ENCODE measurements at places on chromosomes 7 and 10.

- no peak for DNase-seq
These were observed 36.6 kb upstream of the SAMD8 start for GRCh38 chr10:75074711-75075445.

GRCh38 chr7:4785371-4785770, 9.9 kb downstream of the AP5Z1 start:
- no peak for DNase-seq

GRCh38 chr10:3750006-3750816, 34.8 kb downstream of the KLF6 start:
- no peak for DNase-seq

DNA sequence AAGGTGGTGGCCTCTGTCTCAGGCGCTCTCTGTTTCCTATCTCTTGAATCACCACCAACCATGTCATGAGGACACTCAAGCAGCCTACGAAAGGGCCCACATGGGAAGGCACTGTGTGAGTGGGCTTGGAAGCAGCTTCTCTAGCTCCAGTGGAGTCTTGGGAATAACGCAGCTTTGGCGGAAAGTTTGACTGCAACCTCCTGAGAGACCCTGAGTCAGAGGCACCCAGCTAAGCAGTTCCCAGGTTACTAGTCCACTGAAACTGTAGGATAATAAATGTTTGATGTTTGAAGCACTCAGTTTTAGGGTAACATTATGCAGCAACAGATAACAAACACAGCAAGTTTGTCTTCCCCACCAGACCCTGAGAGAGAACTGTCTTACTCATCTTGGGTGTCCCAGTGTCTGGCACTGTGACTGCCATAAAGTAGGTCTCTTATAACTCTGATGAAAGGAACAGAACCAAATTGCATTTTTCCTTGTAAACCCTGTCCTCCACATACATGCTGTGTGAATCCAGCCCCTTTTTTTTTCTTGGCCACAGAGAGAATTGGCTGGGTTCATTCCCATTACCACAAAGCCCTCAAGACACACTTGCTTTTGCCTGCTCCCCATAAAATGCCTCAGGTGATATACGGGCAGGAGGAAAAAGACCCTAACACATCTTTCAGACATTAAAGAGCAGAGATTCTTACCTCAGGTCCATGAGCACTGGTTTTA, 185.5 kb downstream of the ZNF365 start:
- no peak for DNase-seq

DNA sequence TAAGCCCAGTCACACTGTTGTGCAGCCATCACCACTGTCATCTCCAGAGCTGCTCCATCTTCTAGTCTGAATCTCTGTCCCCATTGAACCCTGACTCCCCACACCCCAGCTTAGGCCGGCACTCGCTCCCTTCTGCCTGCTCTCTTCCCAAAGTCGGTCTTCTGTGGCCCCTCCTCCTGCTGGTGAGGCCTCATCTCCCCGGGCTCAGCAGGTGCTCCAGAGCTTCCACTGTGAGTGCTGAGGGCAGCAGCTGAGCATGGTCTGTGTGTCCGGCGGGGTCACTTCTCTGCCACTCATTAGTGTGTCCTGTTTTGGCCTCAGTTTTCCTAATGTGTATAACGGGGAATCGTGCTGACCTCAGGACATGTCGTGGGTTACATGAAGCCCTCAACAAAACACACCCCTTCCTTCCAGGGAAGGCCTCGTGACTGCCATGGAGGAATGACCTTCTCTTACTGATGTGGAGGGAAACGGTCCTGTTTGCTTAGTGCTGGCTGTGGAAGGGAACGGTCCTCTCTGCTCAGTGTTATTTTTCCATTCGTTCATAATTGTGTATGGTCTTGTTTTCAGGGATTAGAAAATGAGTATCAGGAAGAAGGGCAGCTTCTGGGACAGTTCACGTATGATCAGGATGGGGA, 4.3 kb upstream of the GET4 start:
- DNase-seq, result no peak

DNA sequence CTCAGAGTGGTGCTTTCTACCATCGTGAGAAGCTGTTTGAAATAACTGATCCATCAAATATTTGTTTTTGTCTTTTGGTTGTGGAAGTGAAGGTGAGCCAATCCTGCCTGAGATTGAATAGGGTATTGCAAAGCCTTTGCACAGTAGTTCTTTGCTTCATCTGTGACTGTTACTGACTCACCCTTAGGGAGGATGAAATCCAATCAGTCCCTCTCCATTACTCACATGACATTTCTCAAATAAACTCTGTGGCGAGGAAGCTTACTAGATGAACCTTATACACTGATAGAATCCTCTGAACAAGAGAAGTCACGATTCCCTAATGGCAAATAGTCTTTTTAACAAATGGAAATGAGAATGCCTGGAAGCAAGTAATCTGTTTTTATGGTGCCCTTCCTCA, 31.9 kb downstream of the HEPACAM2 start:
- no peak for DNase-seq

- no peak for DNase-seq
These were observed 263.3 kb upstream of the KLF6 start for GRCh38 chr10:4048236-4048864.

- no peak for DNase-seq
These were observed 511.2 kb upstream of the KLF6 start for GRCh38 chr10:4296161-4296560.

GRCh38 chr10:119871881-119872609, 598 bp downstream of the MCMBP start:
- DNase-seq, result no peak

DNA sequence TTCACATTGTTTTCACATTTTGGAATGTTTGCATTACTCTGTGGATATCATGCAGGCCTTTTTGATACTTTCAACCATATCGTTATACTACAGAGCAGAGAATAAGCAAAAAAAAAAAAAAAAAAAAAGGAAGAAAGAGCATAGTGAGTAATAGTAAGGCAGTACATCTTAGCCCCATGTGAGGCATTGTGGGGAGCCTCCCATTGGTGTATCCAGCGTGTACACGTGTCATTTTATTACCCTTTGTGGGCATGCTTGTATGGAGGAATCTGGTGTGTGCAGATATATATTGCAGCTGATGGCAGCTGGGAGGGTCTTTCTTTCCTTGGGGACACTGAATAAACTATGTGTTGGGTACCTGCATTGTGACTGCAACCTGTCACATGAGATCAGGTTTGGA, 19.6 kb downstream of the R3HCC1L start:
- DNase-seq, result no peak

DNA sequence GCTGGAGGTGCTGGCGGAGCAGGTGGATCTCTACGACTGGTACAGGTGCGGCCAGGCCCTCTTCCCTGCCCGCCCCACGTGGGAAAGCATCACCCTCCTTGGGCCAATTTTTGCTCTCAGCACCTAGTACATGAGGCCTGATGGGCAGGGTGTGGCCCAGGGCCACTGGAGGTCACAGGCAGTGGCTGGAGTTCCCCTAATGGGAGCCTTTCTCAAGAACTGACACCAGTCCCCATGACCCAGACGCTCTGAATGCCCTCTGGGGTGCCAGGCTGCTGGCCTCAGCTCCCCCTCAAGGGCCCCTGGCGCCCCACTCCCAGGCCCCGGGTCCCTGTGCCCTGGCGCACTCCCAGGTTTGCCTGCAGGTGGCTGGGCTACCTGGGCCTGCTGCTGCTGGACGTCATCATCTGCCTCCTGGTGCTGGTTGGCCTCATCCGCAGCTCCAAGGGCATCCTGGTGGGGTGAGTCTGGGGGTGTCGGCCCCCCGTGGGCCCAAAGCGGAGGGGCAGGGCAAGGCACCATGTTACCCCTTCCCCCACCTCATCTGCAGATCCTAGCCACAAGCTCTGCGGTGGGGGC, 15.9 kb downstream of the TTYH3 start:
- DNase-seq, result no peak

GRCh38 chr10:29585488-29585976, 49.2 kb downstream of the SVIL start:
- no peak for DNase-seq

GRCh38 chr10:48770561-48771089, 86.0 kb downstream of the WDFY4 start:
- no peak for DNase-seq

GRCh38 chr10:98474628-98475027, 27.9 kb upstream of the HPS1 start:
- no peak for DNase-seq

- DNase-seq, result peak; percentile 76
These were observed 473 bp downstream of the CYP51A1 start for GRCh38 chr7:92133737-92134270.

DNA sequence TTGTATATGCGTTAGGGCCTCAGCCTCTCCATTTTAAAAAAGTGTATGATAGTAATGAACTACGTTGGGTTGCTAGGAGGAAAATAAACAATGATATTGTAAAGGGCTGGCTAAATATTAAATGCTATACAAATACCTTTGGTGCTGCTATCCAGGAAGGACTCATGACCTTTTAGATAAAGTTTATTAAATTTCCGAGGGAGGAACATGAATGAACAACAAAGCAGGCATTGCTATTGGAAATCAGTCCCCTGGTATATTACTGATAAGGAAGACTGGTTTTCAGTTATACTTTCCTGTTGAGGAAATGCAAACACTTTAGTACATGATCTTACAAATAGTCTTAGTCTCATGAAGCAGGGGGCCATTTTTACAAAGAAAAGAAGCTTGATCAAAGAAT, 17.2 kb upstream of the AGR2 start:
- DNase-seq, result no peak

DNA sequence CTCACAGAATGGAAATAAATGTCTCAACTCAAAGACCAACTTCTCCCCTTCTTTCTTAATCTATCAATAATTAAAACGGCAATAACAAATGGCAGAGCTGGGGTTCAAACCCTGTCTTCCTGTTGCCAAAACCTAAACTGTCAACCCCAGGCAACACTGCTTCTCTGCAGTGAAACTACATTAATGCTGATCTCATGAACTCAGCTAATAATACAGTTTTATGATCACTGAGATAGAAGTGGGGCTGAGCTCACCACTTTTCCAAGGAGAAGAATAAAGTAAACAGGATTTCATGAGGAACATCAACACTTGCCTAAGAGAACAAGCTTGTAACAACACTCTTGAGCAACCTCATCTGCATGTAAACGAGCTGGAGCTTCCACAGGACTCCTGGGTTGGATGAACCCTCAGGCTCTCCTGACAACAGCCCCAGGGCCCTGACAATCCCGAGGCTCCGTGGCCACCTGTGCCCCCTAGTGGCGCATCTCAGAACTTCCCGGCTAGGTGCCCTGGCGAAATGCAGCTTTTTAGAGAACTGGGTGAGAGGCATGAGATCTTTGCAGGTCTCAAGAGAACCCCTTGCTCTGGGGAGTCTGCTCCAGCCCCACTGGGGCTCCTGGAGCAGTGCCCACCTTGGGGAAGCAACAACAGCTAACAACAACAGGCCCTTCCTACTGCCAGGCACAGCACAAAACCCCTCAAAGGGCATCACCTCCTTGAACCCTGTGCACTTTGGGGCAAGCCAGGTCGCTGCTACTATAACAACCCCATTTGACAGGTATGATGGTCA, 169.3 kb downstream of the SH3PXD2A start:
- peak; percentile 76 for DNase-seq

DNA sequence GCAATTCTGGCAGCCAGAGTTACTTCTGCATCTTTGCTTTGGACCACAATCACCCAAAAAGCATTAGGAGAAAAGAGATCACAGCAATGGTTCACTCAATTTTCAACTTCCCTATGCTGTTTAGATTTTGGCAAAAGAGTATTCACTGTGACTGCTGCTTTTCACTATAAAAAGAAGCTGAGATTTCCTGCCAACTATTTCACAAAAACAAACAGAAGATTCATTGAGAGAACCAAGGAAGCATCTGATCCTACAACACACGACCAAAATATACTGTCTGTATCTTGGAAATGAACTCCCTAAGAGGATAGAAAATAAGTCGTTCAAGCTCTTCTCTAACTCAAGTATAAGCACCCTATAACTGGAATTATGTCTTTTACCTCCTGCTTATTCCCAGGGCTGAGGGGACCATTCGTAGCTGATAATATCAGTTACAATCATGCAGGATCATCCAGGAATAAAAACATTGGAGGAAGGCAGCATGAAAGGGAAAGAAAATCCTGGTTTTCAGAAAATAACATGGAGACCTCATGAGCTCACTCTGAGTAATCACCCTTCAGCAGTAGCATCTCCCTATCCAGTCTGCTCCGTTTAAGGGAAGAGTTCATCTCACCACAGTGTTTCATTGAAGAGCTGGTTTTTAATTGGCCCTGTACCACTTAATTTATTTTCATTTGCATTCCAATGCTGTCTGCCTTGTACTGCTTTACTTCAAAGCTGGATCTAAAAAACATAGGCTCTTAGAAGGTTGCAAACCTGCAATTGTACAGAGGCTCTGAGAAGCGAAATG, 256.2 kb downstream of the PAXIP1 start:
- DNase-seq, result no peak

- DNase-seq, result no peak
These were observed 51.7 kb downstream of the VOPP1 start for GRCh38 chr7:55520426-55521140.

- DNase-seq, result no peak
These were observed 229.9 kb upstream of the MKLN1 start for GRCh38 chr7:131097662-131098376.

GRCh38 chr10:99123851-99124250, 111.8 kb downstream of the HPSE2 start:
- no peak for DNase-seq

GRCh38 chr7:28725911-28726310, 232.2 kb downstream of the TRIL start:
- no peak for DNase-seq

- DNase-seq, result peak; percentile 26
These were observed 48.1 kb upstream of the BMS1 start for GRCh38 chr10:42734536-42734935.

DNA sequence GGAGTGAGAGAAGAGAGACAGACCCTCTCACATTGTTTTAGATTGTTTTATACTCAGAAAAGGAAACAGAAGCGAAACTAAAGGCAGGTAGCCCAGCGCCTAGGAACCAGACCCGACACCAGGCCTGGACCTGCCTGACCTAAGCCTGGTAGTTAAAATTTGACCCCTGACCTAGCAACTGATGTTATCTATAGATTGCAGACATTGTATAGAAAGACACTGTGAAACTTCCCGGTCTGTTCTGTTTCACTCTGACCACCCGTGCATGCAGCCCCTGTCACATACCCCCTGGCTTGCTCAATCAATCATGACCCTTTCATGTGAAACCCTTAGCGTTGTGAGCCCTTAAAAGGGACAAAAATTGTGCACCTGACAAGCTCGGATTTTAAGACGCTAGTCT, 31.6 kb downstream of the VIPR2 start:
- no peak for DNase-seq

- DNase-seq, result no peak
These were observed 201.2 kb upstream of the ZMIZ1 start for GRCh38 chr10:78867555-78867939.

GRCh38 chr10:37654466-37654865, 202.9 kb downstream of the ZNF248 start:
- no peak for DNase-seq

GRCh38 chr10:79021948-79022499, 46.7 kb upstream of the ZMIZ1 start:
- no peak for DNase-seq

GRCh38 chr10:11082526-11082925, 64.9 kb downstream of the CELF2 start:
- no peak for DNase-seq

- DNase-seq, result peak; percentile 11
These were observed 5.5 kb upstream of the GNAT3 start for GRCh38 chr7:80517282-80517747.

All from hematopoietic multipotent progenitor cell treated with erythropoietin and hydrocortisone succinate and interleukin-3 and kit ligand, for 17 days (in vitro differentiated cells).